ENCODE measurements at places on chromosomes 3 and 15.
A peak's percentile ranks its signal among the peaks of the same experiment; 100 is the strongest.

DNA sequence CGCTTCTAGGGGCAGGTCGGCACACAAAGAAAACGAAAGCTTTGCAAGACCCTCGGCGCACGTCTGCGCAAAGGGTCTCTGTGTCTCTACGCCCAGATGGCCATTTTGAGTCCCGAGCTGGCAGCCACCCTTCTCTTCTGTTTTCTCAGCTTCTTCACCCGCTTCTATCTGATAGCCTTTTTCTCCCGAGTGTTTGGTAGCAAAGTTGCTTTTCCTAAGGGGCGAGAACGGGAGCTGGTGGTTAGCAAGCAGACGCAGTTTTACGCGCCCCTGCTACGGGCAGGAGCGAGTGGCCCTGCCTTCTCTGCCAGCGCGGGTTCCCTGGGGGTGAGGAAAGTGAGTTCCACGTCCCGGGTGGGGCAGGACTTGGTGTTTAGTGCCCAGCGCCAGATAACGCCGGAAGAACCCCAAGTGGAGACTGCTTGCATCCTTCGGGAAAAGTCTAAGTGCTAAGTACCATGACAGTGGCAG is 2.9 kb upstream of the MKRN2 start:
- peak; percentile 65 for DNase-seq

DNA sequence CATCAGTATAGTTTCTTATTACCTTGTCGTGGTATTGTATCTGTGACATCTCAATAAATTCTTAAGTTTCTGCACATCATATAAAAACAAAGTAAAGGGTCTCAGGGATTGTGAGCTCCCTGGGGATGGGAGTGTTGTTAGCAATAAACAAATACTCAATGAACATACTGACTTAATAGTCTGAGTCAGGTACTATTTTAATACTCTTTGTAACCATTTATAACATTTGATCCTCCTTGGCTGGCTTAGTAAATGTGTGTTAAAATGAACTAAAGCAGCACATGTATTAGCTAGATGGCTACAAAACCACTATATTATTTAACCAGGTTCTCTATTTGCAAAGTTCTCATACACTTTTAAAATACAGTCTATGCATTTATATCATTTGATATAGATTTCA is 1.8 kb downstream of the ICE2 start:
- no peak for DNase-seq

DNA sequence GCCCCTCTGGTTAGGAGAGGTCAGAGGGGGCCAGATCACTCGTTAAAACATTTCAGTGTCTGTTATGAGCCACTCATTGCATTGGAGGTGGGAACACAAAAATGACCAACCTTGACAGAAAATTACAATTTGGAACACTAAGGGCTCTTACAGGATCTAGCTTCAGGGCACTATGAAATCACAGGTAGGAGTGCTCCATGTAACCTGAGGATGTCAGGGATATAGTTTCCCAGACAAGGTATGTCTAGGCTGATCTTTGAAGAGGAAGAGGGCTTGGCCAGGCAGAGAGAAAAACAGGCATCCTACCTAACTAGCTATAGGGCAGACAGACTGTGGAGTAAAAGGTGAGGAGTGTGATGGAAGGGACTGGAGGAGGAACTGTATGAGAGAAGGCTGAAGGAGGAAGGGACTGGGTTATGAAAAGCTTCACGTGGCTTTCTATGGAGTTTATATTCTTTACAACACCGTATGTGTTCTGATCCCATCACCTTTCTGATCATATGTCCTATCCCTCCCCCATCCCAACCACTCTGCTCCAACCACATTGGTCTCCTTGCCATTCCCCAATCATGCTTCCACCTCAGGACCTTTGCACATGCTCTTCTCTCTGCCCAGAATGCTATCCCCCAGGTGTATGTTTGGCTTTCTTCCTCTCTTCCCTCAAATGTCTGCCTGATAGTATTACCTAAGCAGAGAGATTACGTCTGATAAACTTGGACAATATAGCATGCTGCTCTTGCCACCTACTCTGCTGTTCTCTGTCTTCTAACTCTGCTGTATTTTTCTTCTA is 88.2 kb downstream of the CCR1 start:
- no peak for DNase-seq

GRCh38 chr3:46977811-46978195 is 1.3 kb upstream of the CCDC12 start:
- DNase-seq: no peak

DNA sequence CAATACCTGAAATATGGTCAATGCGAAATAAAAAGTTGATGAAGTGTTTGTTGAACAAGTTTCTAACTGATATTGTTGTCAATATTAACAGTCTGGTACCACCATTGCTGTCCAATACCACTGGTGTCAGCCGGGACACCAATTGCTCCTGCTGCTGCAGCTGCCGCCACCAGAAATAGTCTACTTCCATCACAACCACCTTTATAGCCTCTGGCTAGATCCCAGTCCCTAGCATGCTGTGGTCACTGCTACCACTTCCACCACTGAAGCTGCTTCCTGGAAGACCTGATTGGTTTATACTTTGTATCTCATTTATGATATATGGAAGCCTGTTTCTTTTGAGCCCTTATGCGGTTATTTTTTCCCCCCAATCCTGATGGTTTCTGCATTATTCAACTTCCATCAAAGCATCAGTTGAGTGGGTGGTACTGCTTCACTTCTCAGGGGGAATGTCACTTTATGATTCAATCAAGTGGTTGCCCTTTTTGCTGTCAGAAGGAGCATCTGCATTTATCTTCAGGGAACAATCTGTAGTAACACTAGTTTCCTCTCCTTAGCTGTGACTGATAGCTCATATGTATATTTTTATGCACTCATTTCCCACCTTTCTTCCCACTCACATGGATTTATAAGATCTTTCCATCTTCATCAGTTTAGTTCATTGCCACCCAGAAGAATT is 11.7 kb downstream of the LNP1 start:
- DNase-seq: no peak

DNA sequence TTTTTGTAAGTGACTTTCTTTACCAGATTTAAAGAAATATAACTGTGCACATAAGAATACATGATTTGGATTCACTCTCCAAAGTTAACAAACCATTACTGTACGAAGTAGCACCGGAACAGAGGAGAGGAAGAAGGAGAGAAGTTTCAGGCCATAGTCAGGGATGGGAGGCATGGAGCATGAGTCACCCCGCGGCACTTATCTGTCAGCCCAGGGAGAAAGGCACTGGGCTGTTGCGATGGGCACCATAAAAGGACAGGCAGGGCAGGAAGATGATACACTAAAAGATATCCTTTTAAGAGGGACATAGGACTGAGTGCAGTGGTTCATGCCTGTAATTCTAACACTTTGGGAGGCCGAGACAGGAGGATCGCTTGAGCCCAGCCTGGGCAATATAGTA is 37.0 kb downstream of the TTC23 start:
- no peak for DNase-seq

- DNase-seq: no peak
Measured at GRCh38 chr15:22241451-22241850, 161.1 kb downstream of the OR4M2 start.

- no peak for DNase-seq
Measured at GRCh38 chr3:52522651-52523251, 10.9 kb downstream of the NT5DC2 start.

All from NB4 (cell line).